K562 (cell line): ENCODE measurements at places on chromosomes 6 and 20. TPM values are rescaled to one million over a fixed set of nuclear protein-coding genes. Genes with fewer than 3 reads are reported as not detected.

DNA sequence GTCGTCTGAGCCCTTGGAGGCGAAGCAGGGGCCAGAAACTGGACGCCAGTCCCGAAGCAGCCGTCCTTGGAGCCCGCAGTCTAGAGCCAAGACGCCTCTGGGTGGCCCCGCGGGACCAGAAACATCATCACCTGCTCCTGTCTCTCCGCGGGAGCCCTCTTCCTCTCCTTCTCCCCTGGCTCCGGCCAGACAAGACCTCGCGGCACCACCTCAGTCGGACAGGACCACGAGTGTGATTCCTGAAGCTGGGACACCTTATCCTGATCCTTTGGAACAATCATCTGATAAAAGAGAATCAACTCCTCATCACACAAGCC, 416 bp downstream of the RSPH4A start:
- peak; percentile 26 for DNase-seq
- peaks cover 4% of the 10 kb centered on the region; the same call in 1 of the 2 replicates for H3K4me1 ChIP-seq
- peaks cover 7% of the 10 kb centered on the region; the same call in 1 of the 2 replicates for H3K27me3 ChIP-seq
- H3K27ac ChIP-seq, result no peak overlapping the region
- H3K36me3 ChIP-seq, result no peaks in the 10 kb centered on the region

- H3K27me3 ChIP-seq, result no peaks in the 10 kb centered on the region
- no peaks in the 10 kb centered on the region for H3K36me3 ChIP-seq
- H3K4me3 ChIP-seq, result no peak overlapping the region
- no peak for DNase-seq
- no peaks in the 10 kb centered on the region for H3K4me1 ChIP-seq
Measured at GRCh38 chr6:19719691-19720128, 117.5 kb upstream of the ID4 start.

DNA sequence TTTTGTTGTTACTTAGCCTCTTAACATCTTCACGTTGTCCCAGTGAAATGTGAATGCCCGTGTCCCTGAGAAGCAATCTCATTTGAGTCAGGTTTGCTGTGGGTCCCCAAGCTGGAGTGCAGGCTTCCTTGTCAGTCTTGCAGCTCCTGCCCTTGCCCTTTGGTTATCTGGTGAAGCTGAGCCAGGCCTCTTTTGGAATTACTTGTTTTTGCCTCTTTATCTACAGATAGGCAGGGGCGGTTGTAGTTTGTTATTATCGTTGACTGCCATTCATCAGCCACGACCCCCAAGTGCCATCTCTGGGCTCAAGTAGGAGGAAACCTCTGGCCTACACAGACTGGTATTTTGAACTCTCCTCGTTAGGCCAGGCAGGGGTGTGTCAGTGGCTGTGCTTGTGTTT, 2.2 kb downstream of the TMEM14C start:
- H3K36me3 ChIP-seq, result peaks cover 50% of the 10 kb centered on the region
- H3K4me3 ChIP-seq, result peak overlapping the region; percentile 64
- no peaks in the 10 kb centered on the region for H3K27me3 ChIP-seq
- H3K4me1 ChIP-seq, result peaks cover 46% of the 10 kb centered on the region

The PPIL6 gene
- total RNA-seq, result 0.47 and 0.87 TPM in 2 replicates

DNA sequence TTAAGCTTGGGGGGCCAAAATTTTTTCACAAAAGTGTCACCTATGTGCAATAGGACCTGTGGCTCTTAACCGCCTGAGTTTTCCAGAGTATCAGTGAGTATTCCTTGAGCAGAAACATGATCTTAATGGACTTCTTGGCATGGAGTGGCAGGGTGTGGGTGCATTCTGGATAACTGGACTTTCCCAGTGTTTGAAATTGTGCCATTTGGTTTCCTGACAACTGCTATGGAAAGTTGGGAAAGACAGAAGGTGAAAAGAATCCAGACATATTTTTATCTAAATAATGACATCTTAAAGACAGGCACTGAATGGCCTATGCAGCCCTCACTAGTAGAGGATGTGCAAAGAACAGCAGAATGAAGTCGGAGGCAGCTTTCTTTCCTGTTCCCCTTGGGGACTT, 34.3 kb upstream of the ADTRP start:
- no peak overlapping the region for H3K27ac ChIP-seq
- no peak overlapping the region for H3K4me3 ChIP-seq
- no peaks in the 10 kb centered on the region for H3K27me3 ChIP-seq
- no peaks in the 10 kb centered on the region for H3K36me3 ChIP-seq
- DNase-seq, result no peak

The PKHD1 gene
- 0.02 TPM in 1 of 2 replicates, not detected in the other for total RNA-seq

- no peaks in the 10 kb centered on the region for H3K36me3 ChIP-seq
- DNase-seq, result no peak
- peaks cover 14% of the 10 kb centered on the region for H3K27me3 ChIP-seq
- H3K4me3 ChIP-seq, result no peak overlapping the region
Measured at GRCh38 chr6:3585320-3585935, 128.6 kb upstream of the SLC22A23 start.

- H3K4me3 ChIP-seq, result no peak overlapping the region
- H3K4me1 ChIP-seq, result no peaks in the 10 kb centered on the region
- H3K27me3 ChIP-seq, result peaks cover 53% of the 10 kb centered on the region
- H3K36me3 ChIP-seq, result no peaks in the 10 kb centered on the region
- DNase-seq, result no peak
- no peak overlapping the region for H3K27ac ChIP-seq
Measured at GRCh38 chr6:167293590-167294091, 2.5 kb downstream of the UNC93A start.

DNA sequence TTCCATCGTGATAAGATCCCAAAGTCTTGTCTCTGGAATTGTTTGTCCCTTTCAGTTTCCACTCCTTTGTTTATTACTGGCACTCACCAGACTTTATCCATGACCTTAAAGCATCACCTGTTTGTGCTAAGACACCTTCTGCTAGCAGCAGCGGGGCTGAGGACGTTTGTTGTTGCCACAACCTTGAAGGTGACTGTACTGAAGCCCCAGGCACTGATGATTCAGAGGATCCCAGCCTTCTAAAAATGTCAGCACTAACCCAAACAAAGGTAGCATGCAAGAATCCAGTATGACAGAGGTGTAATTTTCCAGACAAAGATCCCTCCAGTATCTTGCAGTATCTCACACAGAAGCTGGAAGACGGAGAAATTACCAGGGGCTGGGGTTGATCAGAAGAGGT, 28.9 kb upstream of the SMIM8 start:
- H3K27ac ChIP-seq, result no peak overlapping the region
- no peaks in the 10 kb centered on the region for H3K36me3 ChIP-seq
- no peaks in the 10 kb centered on the region for H3K4me1 ChIP-seq
- peaks cover 3% of the 10 kb centered on the region for H3K27me3 ChIP-seq
- no peak for DNase-seq

DNA sequence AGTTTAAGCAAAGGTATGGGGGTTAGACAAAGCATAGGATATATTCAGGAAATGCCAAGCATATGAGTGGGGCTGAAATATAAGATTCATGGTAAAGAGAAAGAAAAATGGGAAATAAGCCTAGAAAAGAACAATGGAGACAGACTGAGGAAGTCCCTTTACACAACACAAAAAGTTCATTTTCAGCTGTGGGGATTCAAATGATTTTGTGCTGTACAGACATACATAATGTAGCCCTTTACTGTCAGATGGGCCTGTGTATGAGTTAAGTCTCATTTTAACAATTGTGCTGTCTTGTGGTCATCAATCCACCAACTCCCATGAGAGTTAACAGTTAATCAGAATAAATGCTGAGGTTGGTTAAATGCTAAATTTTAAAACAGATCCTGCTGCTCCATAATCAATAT, 37.2 kb downstream of the REV3L start:
- no peak overlapping the region for H3K27ac ChIP-seq
- H3K4me1 ChIP-seq, result no peaks in the 10 kb centered on the region
- H3K4me3 ChIP-seq, result no peak overlapping the region
- no peak for DNase-seq
- H3K27me3 ChIP-seq, result no peaks in the 10 kb centered on the region

DNA sequence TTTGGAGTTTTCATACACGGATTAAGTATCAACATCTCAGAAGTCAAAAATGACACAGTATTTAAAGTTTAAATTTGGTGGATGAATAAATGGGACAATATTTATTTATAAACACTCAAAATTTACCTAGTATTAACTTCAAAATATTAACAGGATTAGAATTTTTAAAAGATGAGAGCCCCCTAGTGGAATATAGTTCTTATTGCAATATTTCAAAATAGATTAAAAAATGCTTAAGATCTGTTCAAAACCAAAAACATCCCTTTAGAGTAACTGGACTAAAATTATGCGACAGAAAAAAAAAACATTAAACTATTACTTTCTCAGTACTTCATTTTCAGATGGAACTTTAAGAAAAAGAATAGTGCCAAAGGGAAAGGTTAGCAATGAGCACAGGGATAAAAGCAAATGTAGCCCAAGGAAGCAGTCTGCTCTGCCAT, 56.6 kb downstream of the SNX14 start:
- no peak overlapping the region for H3K27ac ChIP-seq
- no peak overlapping the region for H3K4me3 ChIP-seq
- no peaks in the 10 kb centered on the region for H3K27me3 ChIP-seq
- no peak for DNase-seq

GRCh38 chr6:34658605-34659265, 37.8 kb downstream of the ILRUN start:
- peak overlapping the region; percentile 88 for H3K27ac ChIP-seq
- peaks cover 15% of the 10 kb centered on the region for H3K36me3 ChIP-seq
- H3K4me1 ChIP-seq, result peaks cover 44% of the 10 kb centered on the region
- no peak for DNase-seq
- no peaks in the 10 kb centered on the region for H3K27me3 ChIP-seq
- no peak overlapping the region for H3K4me3 ChIP-seq

The SRMS gene
- not detected in 2 replicates for total RNA-seq

DNA sequence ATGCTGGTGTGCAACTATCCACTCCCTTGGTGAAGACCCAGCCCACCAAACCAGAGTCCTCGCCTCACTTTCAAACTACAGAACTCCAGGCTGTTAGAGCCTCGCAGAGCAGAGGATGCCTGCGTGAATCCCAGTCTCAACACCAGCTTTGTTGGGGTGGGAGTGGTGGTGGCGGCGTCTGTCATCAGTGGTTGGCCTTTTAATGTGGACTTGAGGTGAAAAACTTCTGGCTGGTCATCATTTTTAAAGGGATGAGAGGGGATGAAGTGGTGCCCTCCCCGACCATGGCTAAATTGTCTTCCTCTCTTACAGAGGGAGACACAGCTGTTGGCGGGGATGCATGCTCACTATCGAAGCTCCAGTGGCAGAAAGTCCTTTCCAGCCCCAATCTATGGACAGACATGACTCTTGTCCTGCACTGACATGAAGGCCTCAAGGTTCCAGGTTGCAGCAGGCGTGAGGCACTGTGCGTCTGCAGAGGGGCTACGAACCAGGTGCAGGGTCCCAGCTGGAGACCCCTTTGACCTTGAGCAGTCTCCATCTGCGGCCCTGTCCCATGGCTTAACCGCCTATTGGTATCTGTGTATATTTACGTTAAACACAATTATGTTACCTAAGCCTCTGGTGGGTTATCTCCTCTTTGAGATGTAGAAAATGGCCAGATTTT, 54.9 kb downstream of the EZR start:
- H3K27me3 ChIP-seq, result no peaks in the 10 kb centered on the region
- H3K4me1 ChIP-seq, result peaks cover 19% of the 10 kb centered on the region; the same call in 2 of the 3 replicates
- DNase-seq, result no peak
- no peak overlapping the region for H3K4me3 ChIP-seq
- no peak overlapping the region for H3K27ac ChIP-seq

- no peaks in the 10 kb centered on the region for H3K4me1 ChIP-seq
- H3K4me3 ChIP-seq, result no peak overlapping the region
- no peak overlapping the region for H3K27ac ChIP-seq
- no peaks in the 10 kb centered on the region; the same call in 2 of the 3 replicates for H3K27me3 ChIP-seq
- no peak for DNase-seq
Measured at GRCh38 chr6:169529931-169530751, 171.7 kb downstream of the WDR27 start.

- no peak for DNase-seq
- no peaks in the 10 kb centered on the region for H3K36me3 ChIP-seq
- no peaks in the 10 kb centered on the region for H3K27me3 ChIP-seq
- no peak overlapping the region for H3K27ac ChIP-seq
- H3K4me1 ChIP-seq, result no peaks in the 10 kb centered on the region
Measured at GRCh38 chr6:118558464-118559217, 10.5 kb downstream of the PLN start.

- no peaks in the 10 kb centered on the region for H3K4me1 ChIP-seq
- no peaks in the 10 kb centered on the region for H3K36me3 ChIP-seq
- no peaks in the 10 kb centered on the region for H3K27me3 ChIP-seq
- DNase-seq, result no peak
- H3K4me3 ChIP-seq, result no peak overlapping the region
Measured at GRCh38 chr6:78492351-78493017, 374.9 kb upstream of the IRAK1BP1 start.

GRCh38 chr6:156695742-156696141, 81.4 kb upstream of the ARID1B start:
- H3K4me3 ChIP-seq, result no peak overlapping the region
- no peak for DNase-seq
- H3K27me3 ChIP-seq, result peaks cover 12% of the 10 kb centered on the region
- H3K27ac ChIP-seq, result no peak overlapping the region
- H3K36me3 ChIP-seq, result no peaks in the 10 kb centered on the region

The CCNC gene
- total RNA-seq, result 72.4 and 73.3 TPM in 2 replicates

DNA sequence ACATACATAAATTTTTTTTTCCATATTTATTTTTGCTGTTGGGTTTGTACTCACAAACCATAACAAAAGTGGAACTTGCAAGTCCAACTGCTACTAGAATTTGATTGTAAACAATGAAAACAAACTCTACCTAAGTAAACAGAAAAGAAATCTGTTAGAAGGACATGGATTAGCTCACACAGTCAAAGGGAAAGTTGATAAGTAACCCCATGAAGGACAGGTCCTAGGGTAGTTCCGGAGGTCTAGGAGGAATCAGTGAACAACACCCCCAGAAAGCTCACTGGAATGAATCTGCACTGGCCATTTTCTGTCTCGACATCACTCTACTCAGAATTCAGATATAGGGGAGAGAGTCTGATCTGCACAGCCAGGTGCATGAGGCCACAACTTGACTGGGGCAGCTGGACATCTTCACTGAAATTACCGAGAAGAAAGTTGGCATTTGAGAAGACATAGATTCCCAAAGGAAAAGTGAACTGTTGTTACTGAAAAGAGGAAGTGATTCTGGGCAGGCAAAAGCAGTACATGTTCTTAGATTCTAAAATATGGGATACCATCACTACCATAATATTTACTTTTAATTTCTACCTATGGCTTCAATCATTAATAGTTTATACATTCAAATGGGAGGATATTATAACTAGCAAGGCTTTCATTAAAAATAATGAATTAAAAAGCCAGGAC, 76.4 kb downstream of the HMGN3 start:
- H3K4me3 ChIP-seq, result no peak overlapping the region
- no peaks in the 10 kb centered on the region for H3K27me3 ChIP-seq
- H3K4me1 ChIP-seq, result no peaks in the 10 kb centered on the region
- no peaks in the 10 kb centered on the region for H3K36me3 ChIP-seq

- H3K27me3 ChIP-seq, result no peaks in the 10 kb centered on the region
- H3K27ac ChIP-seq, result peak overlapping the region; percentile 31; the same call in 1 of the 3 replicates
- peak overlapping the region; percentile 75 for H3K4me3 ChIP-seq
- peaks cover 3% of the 10 kb centered on the region; the same call in 2 of the 3 replicates for H3K36me3 ChIP-seq
- DNase-seq, result no peak
- H3K4me1 ChIP-seq, result peaks cover 31% of the 10 kb centered on the region
Measured at GRCh38 chr6:166955865-166956443, 396 bp downstream of the RNASET2 start.
